CD4-positive, alpha-beta T cell treated with Interleukin-10 for 1 hour (primary cell): ENCODE measurements at places on chromosomes 1 and 21.

DNA sequence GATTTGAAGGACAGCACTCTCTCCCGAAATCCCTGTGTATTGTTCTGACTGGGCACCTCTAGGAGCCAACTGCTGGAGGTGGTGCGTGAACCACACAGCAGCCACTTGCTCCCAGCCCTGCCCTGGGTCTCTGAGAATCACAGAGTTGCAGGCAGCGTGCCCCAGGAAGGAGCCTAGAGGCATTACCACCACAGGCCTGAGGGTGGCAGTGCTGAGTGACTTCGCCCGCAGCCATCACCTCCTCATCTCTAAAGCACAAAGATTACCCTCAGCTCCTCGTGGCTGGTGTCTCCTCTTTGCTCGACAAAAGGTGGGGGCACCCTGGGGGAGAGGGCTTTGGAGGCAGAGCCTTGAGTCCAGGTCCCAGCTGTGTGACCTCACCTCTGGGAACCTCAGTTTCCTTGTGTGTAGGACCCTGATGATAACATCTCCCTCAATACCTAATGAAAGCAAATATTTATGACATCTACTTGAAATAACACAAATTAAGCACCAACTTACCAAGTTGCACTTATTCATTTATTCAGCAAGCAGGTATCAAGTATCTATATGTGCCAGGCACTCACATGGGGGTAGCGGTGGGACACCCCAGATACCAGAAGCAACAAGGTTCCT is 86.3 kb downstream of the VWA5B1 start:
- peak; percentile 42 for DNase-seq

DNA sequence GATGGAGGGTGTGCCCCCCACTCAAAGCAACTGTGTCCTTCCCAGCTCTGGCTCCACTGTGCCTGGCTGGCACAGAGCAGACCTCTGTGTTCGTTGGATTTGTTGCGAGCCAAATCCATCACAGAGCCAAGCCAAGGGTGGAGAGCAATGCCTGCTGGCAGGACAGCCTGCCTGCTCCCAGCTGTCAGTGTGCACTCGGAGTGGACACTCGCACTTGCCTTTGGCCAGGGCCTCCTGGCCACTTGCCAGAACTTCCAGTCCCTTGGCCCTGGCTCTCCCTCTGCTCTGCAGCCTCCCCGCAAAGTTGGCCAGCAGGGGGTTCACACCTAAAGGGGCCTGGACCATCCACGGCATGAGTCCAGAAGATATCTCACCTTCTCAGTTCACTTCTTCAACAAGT is 16.4 kb downstream of the HEYL start:
- no peak for DNase-seq

DNA sequence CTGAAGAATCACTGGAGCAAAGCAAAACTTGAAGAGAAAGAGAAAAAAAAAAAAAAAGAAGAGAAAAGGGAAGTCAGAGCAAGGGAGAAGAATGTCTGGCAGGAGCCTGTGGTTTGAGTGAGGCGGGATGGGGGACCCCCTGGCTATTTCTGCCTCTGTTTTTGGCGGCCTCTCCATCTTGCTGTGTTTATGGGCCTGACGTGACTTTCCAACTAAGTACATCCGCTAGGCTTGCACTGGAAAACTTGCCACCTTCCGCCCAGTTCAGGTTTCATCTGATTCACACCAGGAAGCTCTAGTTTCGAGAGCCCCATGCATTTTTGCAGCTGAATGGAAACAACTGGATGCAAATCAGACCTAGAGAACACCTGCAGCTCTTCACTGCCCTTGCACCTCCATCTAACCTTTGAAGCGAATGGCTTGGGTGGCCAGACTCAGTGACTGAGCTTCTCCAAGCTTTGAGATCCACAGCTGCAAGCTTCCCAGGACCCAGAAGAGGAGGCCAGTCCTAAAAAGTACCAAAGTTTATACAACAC is 28.0 kb downstream of the TBX15 start:
- no peak for DNase-seq

GRCh38 chr1:230570724-230571360 is 71.4 kb upstream of the COG2 start:
- no peak for DNase-seq
